ENCODE measurements at places on chromosomes 6 and 20.

- DNase-seq = no peak
These were observed 74.0 kb downstream of the IGF2R start for GRCh38 chr6:160042788-160043301.

GRCh38 chr20:46852313-46852712, 42.3 kb upstream of the EYA2 start:
- no peak for DNase-seq

- no peak for DNase-seq
These were observed 186.2 kb downstream of the HDGFL1 start for GRCh38 chr6:22755605-22756004.

GRCh38 chr20:45629496-45630100, at the start of gene WFDC10A:
WFDC10A (plus strand) TSS chr20:45629739; CDS start chr20:45629814, 75 bp downstream.
- no peak for DNase-seq

DNA sequence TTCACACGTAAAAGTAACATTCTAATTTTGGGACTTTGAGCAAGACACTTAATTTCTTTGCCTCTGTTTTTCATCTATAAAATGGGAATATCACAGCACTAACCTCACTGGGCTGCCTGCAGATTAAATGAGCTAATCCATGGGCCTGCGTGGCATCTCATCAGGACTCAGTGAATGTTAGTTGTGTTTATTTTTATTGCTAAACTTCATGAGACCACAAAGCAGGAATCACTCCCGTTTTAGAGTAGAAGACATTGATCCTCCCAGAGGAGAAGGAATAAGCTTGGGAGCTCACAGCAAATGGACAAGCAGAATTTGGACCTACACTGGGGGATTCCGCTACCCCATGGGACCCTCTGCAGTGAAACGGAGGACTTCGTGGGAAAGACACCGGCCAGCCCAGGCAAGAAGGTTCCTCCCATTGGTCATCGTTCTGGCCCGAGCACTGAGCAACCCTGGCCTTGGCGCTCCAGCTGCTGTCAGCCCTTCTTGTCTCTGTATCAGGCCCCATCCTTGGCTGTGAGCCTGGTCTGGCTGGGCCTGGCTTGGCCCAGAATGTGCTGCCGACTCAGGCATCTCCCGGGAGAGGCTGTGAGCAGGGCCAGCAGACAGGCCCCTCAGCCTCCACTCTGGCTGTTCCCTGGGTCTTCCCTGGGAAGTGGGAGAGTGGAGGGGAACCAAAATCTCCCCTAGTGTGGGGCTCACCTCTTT, 79.8 kb downstream of the NFATC2 start:
- DNase-seq = no peak

DNA sequence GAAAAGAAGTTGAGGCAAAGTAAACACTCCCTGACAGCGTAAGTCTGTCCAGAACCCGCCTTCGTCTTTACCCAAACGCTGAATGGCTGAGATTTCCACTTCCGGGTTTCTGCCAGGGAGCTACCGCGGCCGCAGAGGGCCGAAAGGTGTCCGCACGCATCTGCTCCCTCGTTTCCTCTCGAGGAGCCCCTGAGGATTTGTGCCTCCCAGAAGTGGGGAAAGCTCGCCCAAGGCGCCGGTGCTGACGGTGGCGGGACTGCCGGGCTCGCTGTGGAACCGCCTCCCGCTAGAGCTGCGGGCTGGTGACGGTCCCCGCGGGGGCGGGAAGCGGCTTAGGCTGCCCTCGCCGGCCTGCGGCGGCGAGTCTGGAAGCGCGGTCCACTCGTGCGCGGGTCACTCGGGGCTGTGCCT, 1760.2 kb upstream of the DEFB115 start:
- peak; percentile 13 for DNase-seq

- peak; percentile 65 for DNase-seq
These were observed 23.7 kb downstream of the ZNF311 start for GRCh38 chr6:28981431-28981832.

GRCh38 chr20:4135385-4136077, 120.2 kb upstream of the RNF24 start:
- no peak for DNase-seq

DNA sequence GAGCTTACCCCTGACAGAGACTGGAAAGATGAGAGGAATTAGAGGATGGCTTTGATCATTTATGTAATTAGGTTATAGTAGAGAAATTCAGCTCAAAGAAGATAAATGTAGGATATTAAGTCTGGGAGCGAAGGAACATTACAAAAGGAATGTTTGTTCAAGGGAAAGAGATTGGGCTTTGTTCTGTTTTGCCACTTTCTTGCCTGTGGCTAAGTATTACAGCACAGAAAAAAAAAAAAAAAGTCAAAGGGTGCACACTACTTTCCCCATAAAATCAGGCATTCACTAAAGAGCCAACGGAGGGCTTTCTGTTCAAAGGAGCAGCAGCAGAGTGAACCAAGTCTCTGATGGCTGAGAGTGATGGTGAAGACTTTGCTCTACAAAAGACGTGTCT, 5.0 kb upstream of the HDDC2 start:
- no peak for DNase-seq

DNA sequence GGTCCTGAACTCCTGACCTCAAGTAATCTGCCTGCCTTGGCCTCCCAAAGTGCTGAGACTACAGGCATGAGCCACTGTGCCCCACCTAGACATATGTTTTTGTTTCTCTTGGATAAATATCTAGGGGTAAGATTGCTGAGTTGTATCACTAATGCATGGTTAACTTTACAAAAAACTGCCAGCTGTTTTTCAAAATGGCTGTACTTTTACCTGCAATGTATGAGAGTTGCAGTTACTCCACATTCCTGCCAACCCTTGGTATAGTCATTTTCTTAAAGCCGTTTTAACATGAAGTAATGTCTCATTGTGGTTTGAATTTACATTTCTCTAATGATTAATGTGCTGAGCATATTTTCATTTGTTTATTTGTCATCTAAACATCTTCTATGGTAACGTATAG, 289.7 kb downstream of the UTRN start:
- no peak for DNase-seq

DNA sequence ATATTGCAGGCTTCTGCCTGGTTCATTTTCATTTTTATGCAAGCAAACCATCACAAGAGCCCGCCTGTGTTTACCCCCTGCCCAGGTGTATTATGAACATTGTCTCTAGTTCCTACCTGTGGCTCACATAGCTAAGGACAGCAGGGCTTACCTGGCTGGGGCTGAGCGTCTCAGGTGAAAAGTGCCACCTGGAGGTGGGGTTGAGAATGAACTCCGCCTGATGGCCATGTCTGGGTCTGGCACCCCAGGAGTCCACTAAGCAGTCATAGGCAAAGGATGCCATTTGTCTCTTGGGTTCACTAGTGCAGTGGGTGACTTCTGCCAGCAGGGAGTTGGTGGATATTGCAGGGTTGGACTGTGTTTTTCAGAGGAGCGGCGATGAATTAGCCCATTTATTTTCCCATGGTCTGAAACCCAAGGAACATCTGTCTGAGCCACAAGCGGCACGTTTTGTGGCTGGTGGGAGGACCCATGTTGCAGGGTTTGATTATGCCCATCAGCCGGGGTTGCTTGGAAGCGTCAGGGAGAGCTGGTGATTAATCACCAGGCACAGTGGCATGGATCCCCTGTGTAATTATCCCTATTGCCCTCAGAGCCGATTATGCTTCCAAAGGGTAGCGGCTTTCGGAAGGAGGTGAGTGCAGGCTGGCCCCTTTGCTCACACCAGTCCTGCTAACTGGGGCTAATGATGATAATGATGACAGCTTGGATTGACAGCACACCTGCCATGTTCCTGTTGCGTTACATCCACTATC, 92.1 kb downstream of the CDH26 start:
- no peak for DNase-seq

- DNase-seq = no peak
These were observed 3.1 kb downstream of the ZHX3 start for GRCh38 chr20:41314386-41314785.

- no peak for DNase-seq
These were observed 13.1 kb downstream of the DNPH1 start for GRCh38 chr6:43216200-43216599.

- no peak for DNase-seq
These were observed 18.8 kb upstream of the NHSL1 start for GRCh38 chr6:138518054-138518453.

GRCh38 chr6:6699741-6700367, 111.3 kb downstream of the LY86 start:
- DNase-seq = no peak

- DNase-seq = no peak
These were observed 73.9 kb downstream of the GFOD1 start for GRCh38 chr6:13413466-13413862.

GRCh38 chr20:1674990-1675780, 17.6 kb upstream of the SIRPG start:
- DNase-seq = no peak

- DNase-seq = no peak
These were observed 106.2 kb downstream of the KIF13A start for GRCh38 chr6:17881085-17881858.

GRCh38 chr6:21033575-21034026, 499.3 kb downstream of the CDKAL1 start:
- DNase-seq = no peak

DNA sequence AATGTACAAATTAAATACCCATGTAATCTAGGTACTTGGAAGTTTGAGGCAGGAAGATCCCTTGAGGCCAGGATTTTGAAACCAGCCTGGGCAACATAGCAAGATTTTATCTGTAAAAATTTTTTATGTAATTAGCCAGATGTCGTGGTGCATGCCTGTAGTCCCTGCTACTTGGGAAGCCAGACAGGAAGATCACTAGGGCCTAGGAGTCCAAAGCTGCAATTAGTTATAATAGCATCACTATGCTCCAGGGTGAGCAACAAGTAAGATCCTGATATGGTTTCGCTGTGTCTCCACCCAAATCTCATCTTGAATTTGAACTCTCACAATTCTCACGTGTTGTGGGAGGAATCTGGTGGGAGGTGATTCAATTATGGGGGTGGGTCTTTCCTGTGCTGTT, 535.8 kb downstream of the TENT5A start:
- no peak for DNase-seq

DNA sequence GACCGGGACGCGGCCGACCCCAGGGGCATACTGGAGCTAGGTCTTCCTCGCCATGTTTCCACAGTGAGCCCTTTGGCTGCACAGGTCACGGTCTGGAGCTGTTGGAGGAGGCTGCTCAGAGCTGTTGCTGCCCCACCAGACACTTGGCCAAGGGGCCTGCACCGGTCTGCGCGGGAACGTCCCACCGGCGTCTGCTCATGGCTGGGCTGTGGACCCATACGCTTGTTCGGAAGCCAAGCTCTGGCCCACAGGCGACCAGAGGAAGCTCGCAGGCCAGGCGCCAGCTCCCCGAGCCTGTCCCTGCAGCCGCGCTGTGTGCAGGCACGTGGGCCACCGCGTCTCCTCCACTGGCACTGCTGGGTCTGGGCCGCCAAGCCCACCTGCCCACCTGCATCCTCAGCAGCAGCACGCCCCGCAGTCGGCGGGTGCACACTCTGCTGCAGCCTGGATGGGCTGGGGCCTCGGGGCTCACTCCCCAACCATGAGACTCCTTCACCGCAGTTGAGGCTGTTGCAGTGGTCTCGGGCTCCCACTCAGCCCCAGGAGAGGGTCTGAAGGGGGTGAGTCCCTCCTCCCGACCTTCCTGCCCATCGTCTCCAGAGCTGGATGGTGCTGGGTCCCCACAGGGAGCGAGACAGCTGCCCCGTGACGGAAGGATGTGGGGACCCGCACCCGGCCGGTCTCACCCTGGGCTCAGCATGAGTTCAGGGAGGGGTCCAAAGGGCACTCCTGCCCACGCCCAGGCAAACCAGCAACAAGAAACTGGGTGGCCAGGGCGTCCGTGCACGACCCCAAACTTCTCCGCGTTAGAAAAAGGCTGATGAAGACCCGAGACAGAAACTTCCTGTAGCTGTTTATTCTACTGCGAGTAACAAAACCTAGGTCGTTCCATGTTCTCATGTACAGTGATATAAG, 15.5 kb upstream of the TCFL5 start:
- DNase-seq = no peak
